Mesenchymal stem cell (in vitro differentiated cells and primary cell): ENCODE measurements at places on chromosomes 3 and 15.

- no peak for DNase-seq
Observed at GRCh38 chr3:66518644-66519043, 17.8 kb upstream of the LRIG1 start.

GRCh38 chr15:78069052-78069414 lies 8.5 kb downstream of the TBC1D2B start:
- DNase-seq, result no peak

- DNase-seq, result no peak
Observed at GRCh38 chr3:146650691-146651442, 45.7 kb upstream of the PLSCR5 start.

DNA sequence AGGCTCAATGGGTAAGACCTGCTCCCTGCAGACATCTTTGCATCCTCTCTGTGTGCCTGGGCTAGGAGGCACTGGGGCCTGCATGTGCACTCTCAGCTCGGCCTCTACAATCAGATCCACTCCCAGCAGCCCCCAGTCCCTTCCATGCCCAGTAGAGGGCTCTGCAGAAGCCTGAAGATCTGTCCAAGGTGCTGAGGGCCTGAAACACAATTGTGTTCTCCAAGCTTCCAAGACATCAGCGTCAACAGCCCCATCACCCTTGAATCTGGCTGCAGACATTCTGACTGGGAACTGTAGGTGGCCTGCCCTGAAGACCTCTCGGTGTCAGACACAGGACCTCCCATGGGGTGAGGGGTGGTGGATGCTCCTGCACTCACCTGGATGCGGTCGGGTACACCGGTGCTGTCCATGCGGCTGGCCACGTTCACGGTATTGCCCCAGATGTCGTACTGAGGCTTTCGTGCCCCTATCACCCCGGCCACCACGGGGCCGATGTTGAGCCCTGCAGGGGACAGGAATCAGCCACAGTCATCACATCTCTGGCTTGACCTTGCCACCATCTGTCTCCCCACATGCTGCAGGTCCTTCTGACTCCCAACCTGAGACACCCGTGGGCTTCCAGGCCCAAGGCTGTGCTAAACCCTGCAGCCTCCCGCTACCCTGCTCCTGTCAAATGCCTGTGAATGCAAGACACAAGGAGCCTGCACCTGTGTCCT lies 84.7 kb downstream of the SEC22A start:
- DNase-seq, result peak; percentile 73

- peak; percentile 66 for DNase-seq
Observed at GRCh38 chr3:197795200-197795599, 4.1 kb downstream of the LRCH3 start.
